ENCODE measurements at places on chromosomes 1 and 21. TPM values are rescaled to one million over a fixed set of nuclear protein-coding genes. Genes with fewer than 3 reads are reported as not detected.

Gene TBX19
- total RNA-seq: 1.8 TPM

- DNase-seq: no peak
These were observed 9.6 kb downstream of the TMCO1 start for GRCh38 chr1:165759095-165759494.

DNA sequence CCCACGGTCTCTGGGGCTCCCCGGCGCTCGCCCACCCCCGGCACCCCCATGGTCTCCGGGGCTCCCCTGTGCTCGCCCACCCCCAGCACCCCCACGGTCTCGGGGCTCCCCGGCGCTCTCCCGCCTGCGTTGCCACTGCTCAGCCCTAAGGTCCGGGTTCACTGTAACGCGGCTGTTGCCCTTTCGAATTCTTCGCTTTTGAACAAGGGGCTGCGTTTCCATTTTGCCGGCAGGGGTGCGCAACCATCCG, 5.2 kb upstream of the FTCD start:
- peak; percentile 69 for DNase-seq

Gene PRMT6
- 13.1 TPM for total RNA-seq

- DNase-seq: no peak
These were observed 36.1 kb downstream of the BEND5 start for GRCh38 chr1:48740621-48741020.

Data from suprapubic skin (tissue), 4 donors.